ENCODE measurements at places on chromosomes 13 and 19. TPM values are rescaled to one million over a fixed set of nuclear protein-coding genes. Genes with fewer than 3 reads are reported as not detected.
A peak's percentile ranks its signal among the peaks of the same experiment; 100 is the strongest.

GRCh38 chr19:4709440-4710280, 14.0 kb downstream of the DPP9 start:
- peak; percentile 86 for DNase-seq
- H3K36me3 ChIP-seq, result peaks cover 58% of the 10 kb centered on the region
- H3K27ac ChIP-seq, result no peak overlapping the region
- peaks cover 17% of the 10 kb centered on the region for H3K4me1 ChIP-seq
- no peak overlapping the region for H3K4me3 ChIP-seq

DNA sequence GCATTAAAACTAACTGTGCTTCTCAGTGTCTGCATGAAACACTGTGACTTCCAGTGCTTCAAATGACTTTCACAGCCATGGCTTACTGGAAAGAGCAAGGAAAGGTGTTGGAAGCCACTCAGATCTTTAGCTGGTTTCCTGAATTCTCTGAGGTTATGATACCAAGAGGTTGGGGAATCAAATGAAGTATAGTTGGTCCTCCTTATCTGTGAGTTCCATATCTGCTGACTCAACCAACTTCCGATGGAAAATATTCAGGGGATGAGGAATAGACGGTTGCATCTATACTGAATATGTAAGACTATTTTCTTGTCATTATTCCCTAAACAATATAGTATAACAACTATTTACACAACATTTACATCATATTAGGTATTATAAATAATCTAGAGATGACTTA, 32.4 kb downstream of the EPSTI1 start:
- no peaks in the 10 kb centered on the region for H3K4me1 ChIP-seq
- no peak for DNase-seq
- H3K4me3 ChIP-seq, result no peak overlapping the region

DNA sequence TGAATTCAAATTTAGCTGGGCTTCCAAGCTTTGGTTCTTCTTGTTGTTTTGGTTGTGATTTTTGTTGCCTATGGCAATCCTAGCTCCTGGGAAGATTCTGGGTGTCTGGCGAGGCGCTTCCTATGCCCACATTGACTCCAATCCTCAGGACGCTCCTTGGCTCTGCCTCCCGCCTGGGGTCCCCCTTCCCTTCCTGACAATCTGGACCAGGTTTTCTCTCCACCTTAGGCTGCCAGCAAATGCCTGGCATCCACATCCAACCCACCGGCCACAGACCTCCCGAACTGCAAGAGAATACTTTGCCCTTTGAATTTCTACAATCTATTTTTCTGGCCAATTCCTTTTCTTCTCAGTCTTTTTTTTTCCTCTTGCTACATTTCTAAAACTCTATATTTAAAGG, 186.9 kb upstream of the UBL3 start:
- H3K36me3 ChIP-seq, result no peaks in the 10 kb centered on the region
- no peak for DNase-seq
- H3K4me3 ChIP-seq, result no peak overlapping the region
- no peaks in the 10 kb centered on the region for H3K4me1 ChIP-seq
- H3K27me3 ChIP-seq, result no peaks in the 10 kb centered on the region

- no peaks in the 10 kb centered on the region for H3K36me3 ChIP-seq
- peaks cover under 1% of the 10 kb centered on the region for H3K4me1 ChIP-seq
- no peaks in the 10 kb centered on the region for H3K27me3 ChIP-seq
- H3K4me3 ChIP-seq, result no peak overlapping the region
Observed at GRCh38 chr19:21617740-21618339, 112.4 kb downstream of the ZNF429 start.

GRCh38 chr19:32053861-32054260, 291.5 kb upstream of the ZNF507 start:
- H3K27ac ChIP-seq, result no peak overlapping the region
- no peaks in the 10 kb centered on the region for H3K36me3 ChIP-seq
- no peaks in the 10 kb centered on the region for H3K4me1 ChIP-seq

GRCh38 chr19:39360599-39360998, 18.4 kb downstream of the SAMD4B start:
- peaks cover 63% of the 10 kb centered on the region for H3K36me3 ChIP-seq
- no peak for DNase-seq
- no peaks in the 10 kb centered on the region for H3K27me3 ChIP-seq
- H3K27ac ChIP-seq, result no peak overlapping the region
- no peak overlapping the region for H3K4me3 ChIP-seq

- H3K4me1 ChIP-seq, result peaks cover 11% of the 10 kb centered on the region
- no peak overlapping the region for H3K4me3 ChIP-seq
- H3K27ac ChIP-seq, result peak overlapping the region; percentile 96
- peak; percentile 63 for DNase-seq
- peaks cover 21% of the 10 kb centered on the region for H3K36me3 ChIP-seq
- H3K27me3 ChIP-seq, result no peaks in the 10 kb centered on the region
Observed at GRCh38 chr19:49851456-49852259, 699 bp downstream of the PTOV1 start.

DNA sequence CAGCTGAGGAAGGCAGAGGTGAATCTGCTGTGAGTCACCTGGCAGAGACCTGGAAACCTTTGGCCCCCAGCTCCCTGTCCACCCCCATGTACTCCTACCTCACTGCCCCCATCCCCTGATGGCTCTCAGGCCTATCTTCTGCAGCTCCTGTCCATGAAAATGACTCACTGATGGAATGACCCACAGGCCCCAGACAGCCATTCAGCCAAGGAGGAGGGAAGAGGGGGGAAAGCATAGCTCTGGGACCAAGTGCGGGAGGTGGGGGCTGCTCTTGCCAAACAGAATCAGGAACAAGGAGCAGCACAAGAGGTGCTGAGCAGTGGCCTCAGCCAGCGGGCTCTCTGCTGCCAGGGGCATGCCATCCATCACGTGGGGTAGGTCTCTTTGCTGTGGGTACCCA, 111.4 kb upstream of the C1QTNF9B start:
- no peak overlapping the region for H3K4me3 ChIP-seq
- H3K27ac ChIP-seq, result no peak overlapping the region
- no peaks in the 10 kb centered on the region for H3K4me1 ChIP-seq
- no peaks in the 10 kb centered on the region for H3K36me3 ChIP-seq

GRCh38 chr13:113051641-113052040, 54.0 kb upstream of the F7 start:
- no peak overlapping the region for H3K27ac ChIP-seq
- H3K4me1 ChIP-seq, result no peaks in the 10 kb centered on the region
- H3K4me3 ChIP-seq, result no peak overlapping the region
- H3K27me3 ChIP-seq, result peaks cover 9% of the 10 kb centered on the region
- no peak for DNase-seq
- no peaks in the 10 kb centered on the region for H3K36me3 ChIP-seq

LMTK3 gene
- total RNA-seq, result 3.2 TPM

SLC1A6 gene
- total RNA-seq, result not detected

TUBB4A gene
- total RNA-seq, result 752 TPM

N4BP2L1 gene
- total RNA-seq, result 23.5 TPM

SHISA7 gene
- 0.41 TPM for total RNA-seq

Data from adrenal gland (tissue), 19 donors.